Activated CD8-positive, alpha-beta memory T cell treated with anti-CD3 and anti-CD28 coated beads for 24 hours (primary cell): ENCODE measurements at places on chromosomes 5 and 9.

DNA sequence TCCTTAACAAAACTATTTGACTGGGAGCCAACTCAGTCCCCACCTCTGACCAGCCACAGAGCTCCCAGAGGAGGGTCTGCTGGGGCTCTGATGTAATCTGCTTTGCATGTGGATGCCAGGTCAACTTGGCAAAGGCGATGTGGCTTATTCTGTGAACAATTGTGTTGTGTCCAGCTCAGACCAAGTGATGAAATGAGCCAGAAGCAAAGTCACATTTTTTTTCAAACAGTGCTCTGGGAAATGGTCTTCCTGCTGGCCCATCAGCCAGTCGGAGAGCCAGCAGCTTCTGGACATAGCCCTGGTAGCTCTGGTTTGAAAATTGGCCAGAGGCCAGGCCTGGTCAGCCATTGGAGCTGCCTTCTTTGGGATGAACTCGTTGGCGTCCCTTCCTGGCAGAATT is 86.5 kb downstream of the ANGPTL2 start:
- DNase-seq: no peak

DNA sequence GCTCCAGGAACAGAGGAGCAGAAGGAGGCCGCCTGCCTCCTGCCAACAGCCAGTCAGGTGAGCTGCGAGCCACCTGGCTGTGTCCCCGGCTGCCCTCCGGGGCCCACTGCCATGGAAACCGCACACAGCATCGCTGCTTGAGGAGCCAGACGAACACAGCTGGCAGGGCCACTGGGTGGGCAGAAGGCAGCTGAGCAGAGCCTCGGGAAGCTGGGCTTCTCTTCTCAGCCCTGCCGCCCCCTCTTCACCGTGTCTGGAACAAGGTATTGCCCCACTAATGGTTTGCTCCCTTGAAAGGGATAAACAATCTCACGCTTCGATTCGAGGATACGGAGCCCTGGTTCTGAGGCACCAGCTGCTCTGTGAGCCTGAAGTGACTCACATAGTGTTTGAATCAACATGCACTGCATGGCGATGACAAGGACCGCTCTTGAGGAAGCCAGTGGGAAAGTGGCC is 63.7 kb upstream of the RUFY1 start:
- no peak for DNase-seq

- no peak for DNase-seq
These were observed 30.8 kb upstream of the REEP2 start for GRCh38 chr5:138408023-138408422.

DNA sequence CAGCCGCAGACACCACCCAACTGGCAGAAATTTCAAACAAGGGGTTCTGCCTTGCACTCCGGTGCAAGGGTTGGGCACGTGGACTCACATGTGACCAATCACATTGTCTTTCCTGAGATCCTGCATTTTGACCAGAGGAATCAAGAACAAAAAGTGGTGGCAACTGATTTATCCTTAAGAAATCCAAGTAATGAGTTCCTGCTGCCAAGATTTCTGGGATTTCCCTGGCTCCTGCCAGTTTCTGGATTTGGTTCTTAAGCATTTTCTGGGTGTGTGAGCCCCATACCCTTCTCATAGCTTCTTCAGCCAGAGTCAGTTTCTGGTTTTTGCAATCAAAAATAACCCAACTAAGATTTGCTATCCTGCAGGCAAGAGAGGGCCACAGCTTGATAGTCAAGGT is 17.4 kb upstream of the KCNIP1 start:
- DNase-seq: no peak

- DNase-seq: no peak
These were observed 22.3 kb downstream of the RFK start for GRCh38 chr9:76371901-76372300.

DNA sequence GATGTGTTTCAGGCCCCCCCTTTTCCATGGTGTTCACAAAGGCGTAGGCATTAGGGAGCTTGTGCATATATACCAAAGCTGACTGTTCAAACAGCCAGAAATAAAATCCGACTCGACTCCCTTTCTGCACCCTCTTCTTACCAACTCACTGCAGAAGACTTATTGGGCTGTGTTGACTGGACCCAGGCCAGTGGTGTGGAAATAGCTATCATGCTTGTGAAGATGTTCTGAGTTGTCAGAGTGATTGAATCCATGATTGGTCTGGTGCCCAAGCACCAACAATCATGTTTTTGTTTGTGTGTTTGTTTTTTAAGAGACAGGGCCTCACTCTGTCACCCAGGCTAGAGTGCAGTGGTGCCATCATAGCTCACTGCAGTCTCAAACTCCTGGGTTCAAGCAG is 21.6 kb downstream of the TJP2 start:
- DNase-seq: no peak

- DNase-seq: no peak
These were observed 28.4 kb downstream of the CDHR2 start for GRCh38 chr5:176577312-176578176.

DNA sequence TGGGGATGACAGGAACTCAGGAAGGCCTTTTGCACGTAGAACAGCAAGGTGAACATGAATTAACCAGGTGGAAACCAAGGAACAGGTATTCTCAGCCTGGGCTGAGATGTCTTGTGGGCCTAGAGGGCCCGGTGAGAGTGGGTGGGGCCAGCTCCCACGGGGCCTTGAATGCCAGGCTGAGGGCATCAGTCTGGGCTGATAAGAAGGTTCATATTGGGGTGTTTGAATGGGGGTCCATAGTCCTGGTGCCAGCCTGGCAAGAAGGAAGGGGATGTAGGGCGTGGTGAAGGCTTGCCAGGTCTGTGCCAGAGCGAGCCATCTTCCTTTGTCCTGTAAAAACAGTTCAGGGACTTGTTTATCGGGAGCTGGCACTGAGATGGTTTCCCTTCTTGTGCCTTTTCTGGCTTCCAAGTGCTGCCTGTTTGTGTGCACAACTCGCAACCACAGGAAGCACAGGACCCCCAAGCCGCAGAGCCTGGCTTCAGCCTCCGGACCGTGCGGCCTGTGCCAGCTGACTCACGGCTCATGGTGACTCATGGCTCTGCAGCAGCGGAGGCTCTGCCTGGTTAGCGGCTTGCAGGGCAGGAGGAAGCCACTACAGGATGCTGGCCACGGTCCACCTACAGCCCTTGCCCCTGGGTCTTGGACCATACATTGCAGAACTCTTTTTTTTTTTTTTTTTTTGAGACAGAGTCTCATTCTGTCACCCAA is 2.4 kb downstream of the CARD19 start:
- DNase-seq: peak; percentile 84

- DNase-seq: no peak
These were observed 41.8 kb upstream of the KCNMB1 start for GRCh38 chr5:170430866-170431437.

DNA sequence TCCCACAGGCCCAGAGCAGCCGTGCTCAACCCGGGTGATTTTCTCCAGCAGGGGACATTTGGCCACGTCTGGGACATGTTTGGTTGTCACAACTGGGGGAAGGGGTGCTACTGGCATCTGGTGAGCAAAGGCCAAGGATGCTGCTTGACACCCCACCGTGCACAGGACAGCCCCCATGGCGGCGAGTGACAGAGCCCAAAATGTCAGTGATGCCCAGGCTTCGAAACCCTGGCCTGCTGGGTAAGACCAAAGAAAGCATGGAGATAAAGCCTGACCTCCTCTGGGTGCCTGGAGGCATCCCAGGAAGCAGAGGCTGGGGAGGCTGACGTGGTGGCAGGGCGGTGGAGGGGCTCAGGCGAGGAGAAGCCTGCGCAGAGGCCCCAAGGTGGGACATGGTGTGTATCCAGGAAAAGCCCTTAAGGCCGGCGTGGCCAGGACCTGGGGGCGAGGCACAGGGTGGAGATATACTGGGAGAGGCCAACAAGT is 66.4 kb downstream of the ZNF354C start:
- peak; percentile 42 for DNase-seq

- DNase-seq: no peak
These were observed 10.0 kb downstream of the FAM13B start for GRCh38 chr5:138022912-138023311.

DNA sequence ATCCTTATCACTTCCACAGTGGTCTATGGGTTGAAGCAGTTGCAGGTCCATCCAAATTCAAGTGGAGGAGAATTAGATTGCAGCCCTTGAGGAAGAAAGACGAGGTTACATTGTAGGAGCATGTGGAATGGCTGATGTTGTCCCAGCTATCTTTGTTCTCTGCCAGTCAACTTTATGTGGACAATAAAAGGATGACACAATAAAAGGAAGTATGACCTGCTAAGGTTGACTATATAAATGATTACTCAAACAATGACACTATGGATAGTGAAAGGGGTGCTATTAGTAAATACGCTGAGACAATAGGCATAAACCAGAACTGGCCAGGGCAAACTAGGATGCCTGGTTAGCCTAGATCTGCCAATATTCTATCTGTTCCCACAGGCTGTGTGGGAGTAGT is 12.8 kb upstream of the ZNF618 start:
- no peak for DNase-seq

- DNase-seq: no peak
These were observed 117.8 kb upstream of the LHFPL2 start for GRCh38 chr5:78766412-78766762.

DNA sequence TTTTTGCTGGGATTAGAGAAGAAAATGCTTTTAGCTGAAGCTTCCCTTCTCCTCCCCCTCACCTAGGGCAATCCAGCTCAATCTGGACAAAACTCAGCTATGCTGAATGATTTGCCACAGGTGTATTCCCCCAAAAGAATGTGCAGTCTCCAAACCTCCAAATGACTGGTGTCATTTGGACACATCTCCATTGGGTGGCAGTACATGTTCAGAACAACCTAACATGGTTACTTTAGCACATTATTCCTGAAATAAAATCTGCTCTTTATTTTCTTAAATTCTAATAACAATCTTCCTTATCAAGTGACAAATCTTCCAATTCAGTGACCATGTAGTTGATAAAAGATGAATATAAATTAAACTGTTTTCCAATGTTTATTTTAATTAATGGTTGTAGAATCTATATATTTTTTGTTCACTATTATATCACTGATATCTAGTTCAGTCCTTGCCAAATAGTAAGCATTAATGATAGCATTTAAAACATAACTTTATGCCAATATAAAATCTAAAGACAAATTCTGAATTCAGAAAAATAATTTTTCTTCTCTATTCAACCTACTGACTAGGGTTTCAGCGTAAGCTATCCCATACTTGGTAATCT is 61.3 kb upstream of the MOCS2 start:
- DNase-seq: no peak

DNA sequence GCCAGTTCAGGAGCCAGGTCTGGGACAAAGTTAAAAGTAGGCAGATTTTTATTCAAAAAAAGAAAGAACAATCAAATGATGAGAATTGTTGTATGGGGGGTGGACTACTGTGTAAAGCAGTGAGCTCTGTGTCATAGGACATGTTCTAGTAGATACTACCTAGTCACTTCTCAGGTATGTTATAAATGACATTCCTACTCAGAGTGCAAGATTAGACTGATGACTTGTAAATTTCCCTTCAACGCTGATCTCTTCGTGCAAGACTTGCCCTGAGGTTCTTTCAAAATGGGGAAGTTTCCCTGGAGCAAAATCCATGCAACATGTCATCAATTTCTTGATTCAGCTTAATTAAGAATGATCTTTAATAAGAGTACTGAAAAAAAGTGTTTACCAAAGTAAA is 175.1 kb downstream of the RORB start:
- DNase-seq: no peak

GRCh38 chr9:9912459-9912858 is 700.3 kb downstream of the PTPRD start:
- no peak for DNase-seq

DNA sequence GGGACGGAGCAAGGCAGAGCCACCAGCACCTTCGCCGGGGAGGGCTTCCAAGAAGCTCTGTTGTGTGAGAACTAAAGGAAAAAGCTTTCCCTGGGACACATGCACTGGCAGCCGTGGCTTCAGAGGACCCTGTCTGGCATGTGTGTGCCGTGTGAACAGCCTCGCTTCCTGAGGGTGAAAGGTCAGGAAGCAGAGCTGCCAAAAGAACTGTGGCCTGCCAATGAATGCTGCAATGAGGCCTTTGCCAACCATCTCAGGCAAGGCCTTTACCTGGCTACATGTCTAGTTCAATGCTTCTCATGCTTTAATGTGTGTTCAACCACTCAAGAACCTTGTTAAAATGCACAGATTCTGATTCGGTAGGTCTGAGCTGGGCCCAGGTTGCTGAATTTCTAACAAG is 53.5 kb downstream of the NIPSNAP3B start:
- DNase-seq: no peak

GRCh38 chr5:172504701-172505402 is 50.5 kb upstream of the SH3PXD2B start:
- DNase-seq: peak; percentile 40

DNA sequence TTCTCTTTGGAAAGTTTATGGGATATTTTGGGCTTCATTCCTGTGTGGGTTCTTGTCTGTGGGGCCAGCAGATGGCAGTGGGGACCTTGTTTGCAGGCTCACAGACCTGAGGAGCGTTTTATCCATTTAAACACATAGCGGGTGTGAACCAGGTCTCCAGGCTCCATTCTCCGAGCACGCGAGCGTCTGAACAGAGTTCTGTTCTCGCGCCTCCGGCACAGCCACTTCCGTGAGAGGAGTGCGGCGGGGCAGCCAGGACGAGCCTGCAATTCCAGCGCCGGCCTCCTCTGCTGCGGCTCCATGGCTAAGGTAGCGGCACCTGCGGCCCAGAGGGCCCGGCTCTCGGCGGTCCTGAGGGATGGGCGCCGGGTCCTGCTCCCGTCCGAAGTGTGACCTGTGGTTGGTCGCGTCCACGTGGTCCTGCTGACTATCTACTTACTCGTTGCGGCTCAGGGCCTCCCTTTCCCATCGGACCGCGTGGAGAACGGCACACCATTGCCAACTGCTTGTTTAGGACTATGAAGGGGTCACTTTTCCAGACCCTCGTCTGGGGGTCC is 7.3 kb downstream of the NRARP start:
- DNase-seq: no peak

- DNase-seq: no peak
These were observed 1019.9 kb upstream of the WWC1 start for GRCh38 chr5:167271511-167271910.

GRCh38 chr5:147538236-147538635 is 28.4 kb upstream of the DPYSL3 start:
- no peak for DNase-seq

DNA sequence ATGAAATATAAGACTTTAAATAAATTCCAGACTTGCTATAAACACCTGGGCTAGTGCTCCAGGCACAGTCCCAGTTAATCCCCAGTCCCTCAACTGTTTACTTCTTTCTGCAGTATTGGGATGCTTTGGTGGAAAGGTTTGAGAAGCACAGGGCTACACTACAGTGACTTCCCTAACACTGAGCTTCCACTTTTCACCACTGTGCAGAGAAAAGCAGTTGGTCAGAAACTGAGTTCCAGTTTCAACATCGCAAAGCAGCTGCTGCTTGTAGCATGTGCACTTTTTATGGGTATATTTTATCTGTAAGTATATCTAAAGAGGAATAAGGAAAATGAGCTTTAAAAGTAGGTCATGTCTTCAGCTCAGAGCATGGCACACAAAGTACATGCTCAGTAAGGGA is 339.7 kb downstream of the NTRK2 start:
- DNase-seq: no peak

- DNase-seq: no peak
These were observed 199.4 kb upstream of the SLC24A2 start for GRCh38 chr9:19988281-19988680.

GRCh38 chr9:127224883-127225739 is 39.5 kb upstream of the GARNL3 start:
- DNase-seq: peak; percentile 95

GRCh38 chr9:100324594-100325200 is 28.0 kb downstream of the TEX10 start:
- DNase-seq: no peak
